Stimulated activated CD8-positive, alpha-beta memory T cell treated with anti-CD3 and anti-CD28 coated beads, Interleukin-4, amount 100 ng/mL, for 24 hours (primary cell): ENCODE measurements at places on chromosomes 3 and 15.

DNA sequence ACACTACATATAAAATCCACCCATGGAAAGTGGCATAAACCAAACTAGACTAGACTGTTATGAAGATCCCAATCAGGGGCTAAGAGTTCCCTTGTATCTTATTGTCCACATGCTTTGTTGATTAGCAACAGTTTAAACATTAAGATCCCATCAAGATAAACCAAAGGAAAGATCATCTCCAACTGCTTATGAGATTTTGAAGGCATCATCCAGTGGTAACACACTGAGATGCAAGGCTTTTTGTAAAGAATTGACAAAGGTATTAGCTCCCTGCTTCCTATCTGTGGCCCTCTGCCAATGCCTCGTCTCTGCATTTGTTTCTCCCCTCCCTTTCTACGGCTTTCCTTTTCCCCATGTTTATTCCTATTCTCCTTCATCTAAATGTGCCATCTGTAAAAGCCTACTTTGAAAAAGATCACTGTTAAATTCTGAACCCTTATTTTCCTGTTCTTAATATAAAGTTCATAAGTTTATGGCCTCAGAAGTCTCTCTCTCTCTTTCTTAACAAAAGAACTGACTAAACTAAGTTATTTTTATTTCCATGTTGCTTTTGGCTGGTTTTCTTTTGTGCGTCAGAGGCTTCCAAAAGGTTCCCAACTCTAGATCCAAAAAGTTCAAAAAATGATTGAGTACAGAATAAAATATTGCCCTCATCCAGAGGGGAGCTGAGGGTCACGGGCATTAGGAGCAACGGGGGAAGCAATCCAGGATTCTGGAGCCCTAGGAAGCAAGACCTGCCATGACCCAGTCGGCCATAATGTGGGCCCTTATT is 5.5 kb downstream of the PLD1 start:
- DNase-seq: no peak

GRCh38 chr3:32276279-32276841 is 37.9 kb downstream of the CMTM8 start:
- DNase-seq: no peak

- DNase-seq: no peak
These were observed 106.3 kb upstream of the RNU6-1 start for GRCh38 chr15:67945951-67946700.

GRCh38 chr3:123695731-123696640 is 111.1 kb upstream of the HACD2 start:
- no peak for DNase-seq

GRCh38 chr3:132870541-132870940 is 148.3 kb upstream of the NPHP3 start:
- no peak for DNase-seq

DNA sequence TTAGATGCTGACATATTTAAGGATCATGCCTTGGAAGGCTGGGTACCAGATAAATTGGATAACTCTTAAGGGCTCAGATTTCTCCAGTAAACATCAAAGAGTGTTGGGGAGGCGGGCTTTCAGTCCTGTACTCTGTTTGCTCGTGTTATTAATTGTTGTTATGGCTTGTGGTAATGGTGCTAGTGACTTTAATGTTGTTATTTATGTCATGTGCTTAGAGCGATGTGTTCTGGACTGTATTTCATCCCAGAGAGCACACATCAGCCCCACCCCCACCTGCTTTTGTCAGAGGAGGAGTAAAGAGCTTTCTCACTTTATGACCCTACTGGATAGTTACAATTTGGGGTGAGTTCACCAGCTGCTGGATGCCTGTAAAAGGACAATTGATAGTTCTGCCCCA is 386.3 kb downstream of the EPHB1 start:
- DNase-seq: no peak
